ENCODE measurements at places on chromosomes 4 and X.

GRCh38 chr4:172751550-172751949 lies 417.1 kb upstream of the GALNT7 start:
- DNase-seq = no peak

GRCh38 chrX:104668550-104668949 lies 102.6 kb downstream of the IL1RAPL2 start:
- DNase-seq = no peak

GRCh38 chr4:183445097-183445428 lies 627 bp downstream of the CDKN2AIP start:
- DNase-seq = no peak

- DNase-seq = no peak
These were observed 1070.2 kb upstream of the TENM3 start for GRCh38 chr4:181173046-181173445.

GRCh38 chrX:46757593-46757992 lies 1.3 kb downstream of the SLC9A7 start:
- no peak for DNase-seq

DNA sequence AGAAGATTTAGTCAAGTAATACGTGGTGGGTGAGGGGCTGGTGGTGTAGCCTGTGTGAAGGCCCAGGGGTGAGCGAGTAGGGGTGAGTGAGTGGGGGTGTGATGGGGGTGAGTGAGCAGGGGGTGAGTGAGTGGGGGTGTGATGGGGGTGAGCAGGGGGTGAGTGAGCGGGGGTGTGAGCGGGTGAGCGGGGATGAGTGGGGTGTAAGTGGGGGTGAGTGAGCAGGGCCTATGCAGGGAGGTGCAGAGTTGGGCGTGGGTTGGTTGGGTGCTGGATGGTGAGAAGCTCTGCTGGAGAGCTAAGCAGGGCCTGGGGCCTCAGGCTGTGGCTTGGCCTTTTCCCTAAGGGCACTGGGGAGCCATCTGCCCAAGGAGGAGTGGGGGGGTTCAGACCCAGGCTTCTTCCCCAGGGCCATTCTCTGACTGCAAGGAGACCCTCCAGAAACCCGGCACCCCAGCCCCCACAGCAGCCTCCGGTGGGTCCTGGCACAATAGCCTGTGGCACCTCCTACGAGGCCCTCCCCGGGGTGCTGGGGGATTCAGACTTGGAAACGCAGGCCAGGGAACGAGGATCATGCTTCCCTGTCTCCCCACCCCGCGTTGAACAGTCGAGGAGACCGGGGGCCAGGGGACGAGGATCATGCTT lies 30.4 kb downstream of the SH3TC1 start:
- no peak for DNase-seq

DNA sequence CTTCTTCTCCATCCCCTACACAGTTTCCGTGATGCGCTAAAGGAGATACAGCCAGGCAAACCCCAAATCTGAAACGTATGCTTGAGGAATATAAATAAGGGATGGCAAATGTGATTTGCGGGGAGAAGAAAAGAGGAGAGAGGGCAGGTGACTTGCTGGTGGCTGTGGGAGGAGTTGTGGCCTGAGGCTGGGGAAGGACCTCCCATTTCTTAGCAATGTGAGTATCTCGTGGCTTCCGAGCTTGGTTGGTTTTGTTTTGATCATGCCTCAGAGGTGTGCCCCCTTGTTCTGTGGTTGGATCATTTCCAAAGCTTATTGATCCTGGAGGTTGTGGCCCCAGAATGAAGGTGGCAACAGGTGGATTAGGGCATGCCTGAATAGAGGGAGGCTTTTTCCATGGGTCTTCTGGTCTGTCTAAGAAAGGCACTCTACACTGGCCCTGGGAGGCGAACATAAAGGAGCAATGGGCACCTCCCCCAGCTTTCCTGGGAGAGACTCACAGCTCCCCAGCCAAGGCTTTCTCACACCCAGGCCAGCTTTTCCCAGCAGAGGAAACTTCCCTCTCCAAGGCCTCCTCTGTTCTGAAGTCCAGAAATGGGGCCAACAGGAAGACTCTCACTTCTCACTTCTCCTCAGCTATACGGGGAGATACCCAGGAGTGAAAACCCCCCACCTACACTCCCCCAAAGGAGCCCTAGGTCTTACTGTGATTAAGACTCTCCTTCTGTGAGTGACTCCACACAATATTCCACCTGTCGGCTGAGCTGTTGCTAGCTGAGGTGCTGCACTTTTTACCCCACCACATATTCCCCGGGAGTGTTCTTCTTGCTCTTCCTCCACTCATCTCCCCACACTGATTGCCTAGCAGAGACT lies 40.0 kb downstream of the C4orf51 start:
- no peak for DNase-seq

GRCh38 chrX:137749246-137749645 lies 183.3 kb downstream of the ZIC3 start:
- DNase-seq = no peak

DNA sequence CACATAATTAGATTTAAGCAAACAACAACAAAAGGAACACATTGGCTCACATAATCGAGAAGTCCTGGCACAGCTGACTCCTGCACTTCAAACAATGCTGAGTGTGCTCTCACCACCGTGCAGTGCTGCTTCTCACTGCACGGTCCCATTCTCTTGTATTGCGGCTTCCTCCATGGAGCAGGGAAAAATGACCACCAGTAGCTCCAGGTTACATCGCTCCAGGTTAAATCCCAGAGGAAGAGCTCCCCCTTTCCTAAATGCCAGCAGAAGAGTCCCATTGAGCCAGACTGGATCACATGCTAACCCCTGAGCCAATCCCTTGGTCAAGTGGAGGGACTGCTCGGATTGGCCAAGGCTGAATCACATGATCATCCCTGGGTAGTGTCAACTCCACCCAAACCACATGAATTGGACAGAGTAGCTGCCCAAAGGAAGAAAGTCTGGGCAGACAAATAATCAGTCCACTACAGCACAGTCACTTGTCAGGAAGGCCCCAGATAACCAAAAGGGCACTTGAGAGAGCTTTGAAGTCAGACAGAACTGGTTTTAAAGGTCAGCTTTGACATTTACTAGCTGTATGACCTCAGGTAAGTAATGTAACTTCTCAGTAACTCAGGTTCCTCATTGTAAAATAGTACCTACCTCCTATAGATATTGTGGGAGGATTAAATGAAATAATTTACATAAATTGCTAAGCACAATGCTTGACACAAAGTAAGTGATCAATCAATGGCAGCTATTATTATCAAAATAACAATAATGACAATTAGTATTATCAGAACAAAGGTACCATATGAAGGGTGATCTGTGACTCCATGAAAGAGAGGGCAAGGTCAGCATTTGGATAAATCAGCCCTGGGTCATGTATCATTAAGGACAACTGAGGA lies 14.3 kb downstream of the TEC start:
- DNase-seq = no peak

DNA sequence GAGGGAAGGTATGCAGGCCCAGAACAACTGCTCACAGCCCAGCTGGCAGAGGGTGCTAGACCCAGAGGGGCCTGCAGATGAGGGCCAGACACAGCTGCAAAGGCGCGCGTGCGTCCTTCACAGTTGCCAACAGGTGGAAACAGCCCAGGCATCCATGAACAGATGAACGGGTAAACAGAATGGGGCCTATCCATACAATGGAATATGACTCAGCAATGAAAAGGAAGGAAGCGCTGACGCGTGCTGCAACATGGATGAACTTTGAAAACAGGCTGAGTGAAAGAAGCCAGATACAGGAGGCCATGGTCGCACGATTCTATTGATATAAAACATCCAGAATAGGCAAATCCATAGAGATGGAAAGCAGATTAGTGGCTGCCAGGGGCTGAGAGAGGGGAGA lies 83.1 kb upstream of the DDX3X start:
- no peak for DNase-seq

DNA sequence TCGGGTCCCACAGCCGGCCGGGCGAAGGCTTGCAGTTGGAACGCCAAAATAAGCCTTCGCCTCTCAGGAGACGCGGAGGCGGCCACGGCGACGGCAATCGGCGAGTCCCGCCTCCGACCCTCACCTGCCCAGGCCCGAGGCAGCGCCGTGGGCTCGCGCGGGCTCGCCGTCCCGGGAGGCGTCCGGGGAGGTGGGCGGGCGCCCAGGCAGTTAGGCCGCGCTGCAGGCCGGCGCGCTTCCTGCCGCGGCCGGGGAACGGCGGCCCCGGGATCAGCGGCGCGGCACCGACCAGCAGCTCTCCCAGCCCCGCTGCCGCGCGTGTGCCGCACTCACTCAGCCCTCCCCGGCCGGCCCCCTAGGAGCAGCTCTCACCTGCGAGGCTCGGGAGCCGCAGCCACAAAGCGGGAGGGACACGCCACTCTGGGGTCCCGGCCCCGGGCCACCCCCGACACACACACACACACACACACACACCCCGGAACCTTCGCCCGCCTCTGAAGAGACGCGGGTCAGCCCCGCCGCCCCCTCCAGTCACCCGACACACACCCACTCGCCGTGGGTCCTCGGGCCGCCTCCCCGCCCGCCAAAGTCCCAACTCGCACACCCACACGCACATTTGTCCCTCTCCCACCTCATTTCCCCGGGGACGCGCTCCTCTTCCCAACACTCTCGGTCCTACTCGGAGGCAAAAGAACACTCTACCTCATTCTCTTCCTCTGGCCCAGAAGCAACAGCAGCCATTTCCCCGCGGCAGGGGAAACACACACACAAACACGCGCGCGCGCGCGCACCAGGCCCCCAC lies at the start of gene CNOT6L:
Gene CNOT6L (minus strand): TSS at position 767 of the 802 bp plus-strand sequence. CDS start 60 bp downstream, at position 707.
- peak; percentile 51 for DNase-seq

DNA sequence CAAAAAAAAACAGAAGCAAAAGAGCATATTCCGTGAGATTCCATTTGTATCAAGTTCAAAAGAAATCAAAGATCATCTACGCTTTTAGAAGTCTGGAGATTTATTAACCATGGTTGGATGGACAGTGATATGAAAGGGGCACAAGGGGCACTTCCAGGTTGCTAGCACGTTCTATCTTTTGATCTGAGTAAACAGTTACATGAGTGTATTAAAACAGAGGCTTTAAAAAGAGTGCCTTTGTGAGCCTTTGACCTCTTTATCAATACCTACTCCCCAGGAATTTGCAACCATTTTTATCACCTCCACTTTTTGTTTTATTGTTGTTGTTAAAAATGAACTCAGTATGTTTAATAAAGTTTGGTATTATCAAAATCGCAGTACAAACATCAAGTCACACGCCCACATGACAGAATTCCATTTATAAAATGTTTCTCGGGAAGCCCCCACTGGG lies 72.4 kb upstream of the UCP1 start:
- no peak for DNase-seq

GRCh38 chr4:185257694-185258093 lies 48.3 kb downstream of the SNX25 start:
- no peak for DNase-seq

DNA sequence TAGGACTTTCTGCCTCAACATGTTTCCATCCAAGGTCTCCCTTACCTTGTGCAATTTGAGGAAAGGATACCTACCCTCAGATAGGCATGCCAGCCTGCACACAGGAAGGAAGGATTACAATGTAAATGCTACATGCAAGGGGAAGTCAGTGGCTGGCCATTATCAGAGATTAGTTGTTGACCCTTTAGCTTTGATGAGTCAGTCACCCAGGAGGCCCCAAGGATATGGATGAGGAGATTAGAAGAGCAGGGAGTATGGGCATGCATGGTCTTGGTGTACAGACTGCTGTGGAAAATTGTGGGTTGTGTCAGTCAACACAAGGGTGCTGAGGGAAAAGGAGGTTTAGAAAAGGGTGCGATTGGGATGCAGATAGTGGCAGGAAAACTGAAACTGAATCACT lies 92.0 kb downstream of the GUCY2F start:
- no peak for DNase-seq

GRCh38 chrX:52574416-52575275 lies 57.8 kb upstream of the XAGE1B start:
- no peak for DNase-seq

- DNase-seq = no peak
These were observed 106.1 kb downstream of the RBM47 start for GRCh38 chr4:40523581-40523980.

DNA sequence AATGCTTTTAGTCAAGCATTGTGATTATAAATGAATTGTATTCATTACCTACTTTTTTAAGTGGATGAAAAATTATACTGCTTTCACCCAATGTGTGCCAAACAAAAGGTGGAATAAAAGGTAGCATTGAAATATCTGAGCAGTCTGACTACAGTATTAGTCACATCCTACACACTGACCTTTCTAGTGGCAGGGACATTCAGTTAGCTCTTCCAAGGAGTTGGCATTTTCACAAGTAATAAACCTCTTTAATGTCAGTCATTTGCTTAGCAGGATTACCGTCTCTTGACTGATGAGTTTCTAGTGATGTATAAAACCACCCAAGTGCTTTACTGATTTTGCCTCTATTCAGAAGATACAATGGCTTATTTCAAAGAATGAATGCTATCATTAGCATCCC lies 687.9 kb downstream of the ARAP2 start:
- DNase-seq = no peak

DNA sequence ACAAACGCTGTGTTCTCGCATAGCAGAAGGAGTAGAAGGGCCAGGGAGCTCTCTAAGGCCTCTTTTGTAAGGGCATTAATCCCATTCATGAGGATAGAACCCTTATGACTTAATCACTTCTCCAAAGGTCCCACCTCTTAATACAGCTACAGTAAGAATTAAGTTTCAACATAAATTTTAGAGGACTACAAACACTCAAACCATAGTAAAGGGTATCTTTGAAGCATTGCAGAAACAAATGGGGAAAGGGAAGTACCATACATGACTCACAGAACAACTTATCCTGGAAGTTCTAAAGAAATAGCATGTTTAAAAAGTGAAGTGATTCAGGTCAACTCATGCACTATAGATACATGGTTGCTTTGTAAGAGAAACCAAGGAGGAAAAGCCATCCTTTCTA lies 680.8 kb downstream of the RPA4 start:
- DNase-seq = no peak

DNA sequence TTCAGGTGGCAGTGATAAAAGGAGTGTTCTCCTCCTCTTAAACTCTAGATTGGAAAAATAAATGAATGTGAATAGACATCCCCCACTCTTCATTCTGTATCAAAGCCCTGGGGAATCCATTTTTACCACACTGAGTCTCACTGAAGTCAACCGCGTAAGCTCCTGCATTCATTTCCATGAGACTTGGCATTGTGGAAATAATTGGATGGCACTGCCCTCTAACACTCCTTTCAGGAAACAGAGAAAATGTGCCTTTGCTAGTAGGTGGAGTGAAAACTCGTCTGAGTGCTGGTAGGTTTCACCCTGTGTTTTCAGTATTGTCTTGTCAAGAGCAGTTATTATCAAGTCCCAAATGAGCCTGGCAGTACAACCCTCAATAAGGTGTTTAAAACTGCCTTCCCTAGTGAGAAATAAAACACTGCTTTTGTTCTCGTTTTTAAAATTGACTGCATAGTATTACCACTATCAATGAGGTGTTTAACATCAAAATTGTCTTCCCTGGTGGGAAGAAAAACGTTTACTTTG lies 9.7 kb upstream of the CDKN2AIP start:
- no peak for DNase-seq

- no peak for DNase-seq
These were observed 58.8 kb downstream of the RHOH start for GRCh38 chr4:40255393-40256281.

GRCh38 chr4:27248829-27249228 lies 388.2 kb downstream of the STIM2 start:
- DNase-seq = no peak

GRCh38 chr4:102163404-102164140 lies 181.7 kb downstream of the SLC39A8 start:
- no peak for DNase-seq
